ENCODE measurements at places on chromosomes 5 and 9.

DNA sequence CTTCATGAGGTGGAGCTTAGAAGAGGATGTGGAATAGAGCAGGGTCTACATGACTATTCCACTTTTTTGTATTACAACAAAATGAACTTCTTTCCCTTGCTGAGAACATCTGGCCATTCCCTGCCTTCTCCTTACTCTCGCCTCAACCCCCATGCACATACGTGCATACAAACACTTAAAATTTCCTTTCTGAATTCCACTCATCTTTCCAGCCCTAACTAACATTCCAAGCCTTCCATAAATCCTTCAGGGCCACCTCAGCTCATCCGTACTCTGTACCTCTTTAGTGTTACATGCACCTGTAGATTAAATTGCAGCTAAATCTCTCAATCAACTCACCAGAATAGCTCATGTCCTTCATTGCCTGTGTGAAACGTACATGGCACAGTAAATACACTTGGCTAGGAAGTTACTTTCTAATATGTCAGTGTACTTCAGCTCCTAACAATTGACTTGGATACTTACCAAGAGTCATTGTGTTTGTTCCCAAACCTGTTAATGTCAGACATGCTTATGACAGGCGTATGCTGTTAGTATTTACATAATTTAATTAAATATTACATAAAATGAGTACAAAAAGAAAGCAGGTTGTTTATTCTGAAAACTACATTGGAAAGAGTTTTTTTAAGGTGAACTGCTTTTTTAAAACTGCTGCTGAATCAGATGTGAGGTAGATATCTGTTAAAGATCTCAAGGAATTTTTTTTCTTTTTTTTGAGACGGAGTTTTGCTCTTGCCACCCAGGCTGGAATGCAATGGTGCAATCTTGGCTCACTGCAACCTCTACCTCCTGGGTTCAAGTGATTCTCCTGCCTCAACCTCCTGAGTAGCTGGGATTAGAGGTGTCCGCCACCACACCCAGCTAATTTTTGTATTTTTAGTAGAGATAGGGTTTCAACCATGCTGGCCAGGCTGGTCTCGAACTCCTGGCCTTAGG, 55.7 kb downstream of the GLIS3 start:
- DNase-seq = no peak

DNA sequence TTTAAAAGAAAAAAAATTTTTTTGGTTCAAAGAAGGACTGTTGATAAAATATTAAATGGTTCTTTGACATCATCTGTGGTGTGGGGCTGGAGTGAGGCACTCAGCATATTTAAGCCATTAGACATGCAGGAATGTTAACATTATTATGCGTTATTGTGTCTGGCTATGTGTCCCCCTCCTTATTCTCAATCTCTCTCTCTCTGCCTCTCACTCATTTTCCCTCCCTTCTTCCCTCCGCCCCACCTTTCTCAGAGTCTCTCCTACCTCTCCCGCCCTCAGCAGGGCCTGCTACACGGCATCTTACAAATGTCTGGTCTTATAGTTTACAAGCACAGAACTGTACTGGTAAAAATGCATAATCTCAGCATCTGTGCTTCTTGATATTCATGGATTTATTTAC, 287.8 kb upstream of the TMEM161B start:
- DNase-seq = no peak

GRCh38 chr5:11520241-11520930, 383.9 kb downstream of the CTNND2 start:
- no peak for DNase-seq

DNA sequence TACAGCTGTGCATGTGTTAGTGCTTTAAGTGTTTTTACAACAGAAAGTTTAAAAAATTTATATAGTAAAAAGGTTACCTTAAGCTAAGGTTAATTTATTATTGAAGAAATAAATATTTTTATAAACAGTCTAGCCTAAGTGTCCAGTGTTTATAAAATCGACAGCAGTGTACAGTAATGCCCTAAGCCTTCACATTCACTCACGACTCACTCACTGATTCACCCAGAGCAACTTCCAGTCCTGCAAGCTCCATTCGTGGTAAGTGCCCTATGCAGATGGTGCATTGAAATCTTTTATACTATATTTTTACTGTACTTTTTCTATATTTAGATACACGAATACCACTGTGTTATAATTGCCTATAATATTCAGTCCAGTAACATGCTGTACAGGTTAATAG, 159.1 kb downstream of the ROR2 start:
- DNase-seq = no peak

DNA sequence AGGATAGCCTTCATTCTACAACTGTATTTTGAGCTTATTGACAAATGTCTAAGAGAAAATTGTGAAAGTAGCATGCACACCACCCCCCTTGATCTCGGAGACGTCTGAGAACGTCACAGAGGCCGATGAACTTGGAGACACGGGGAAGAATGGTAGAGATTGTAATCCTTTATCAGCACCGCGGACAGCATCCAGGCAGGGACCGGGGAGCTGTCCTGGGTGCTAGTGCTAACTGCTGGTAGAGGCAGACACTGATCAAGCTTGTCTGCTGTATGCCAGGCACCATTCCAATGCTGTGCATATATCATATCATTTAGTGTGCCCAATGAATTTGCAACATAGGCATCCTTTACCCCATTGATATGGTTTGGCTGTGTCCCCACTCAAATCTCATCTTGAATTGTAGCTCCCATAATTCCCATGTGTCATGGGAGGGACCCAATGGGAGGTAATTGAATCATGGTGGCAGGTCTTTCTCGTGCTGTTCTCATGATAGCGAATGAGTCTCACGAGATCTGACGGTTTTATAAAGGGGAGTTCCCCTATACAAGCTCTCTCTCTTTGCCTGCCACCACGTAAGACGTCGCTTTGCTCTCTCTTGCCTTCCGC, 98.8 kb downstream of the LHX2 start:
- DNase-seq = no peak

- no peak for DNase-seq
Measured at GRCh38 chr5:112511920-112512319, 92.8 kb upstream of the EPB41L4A start.

DNA sequence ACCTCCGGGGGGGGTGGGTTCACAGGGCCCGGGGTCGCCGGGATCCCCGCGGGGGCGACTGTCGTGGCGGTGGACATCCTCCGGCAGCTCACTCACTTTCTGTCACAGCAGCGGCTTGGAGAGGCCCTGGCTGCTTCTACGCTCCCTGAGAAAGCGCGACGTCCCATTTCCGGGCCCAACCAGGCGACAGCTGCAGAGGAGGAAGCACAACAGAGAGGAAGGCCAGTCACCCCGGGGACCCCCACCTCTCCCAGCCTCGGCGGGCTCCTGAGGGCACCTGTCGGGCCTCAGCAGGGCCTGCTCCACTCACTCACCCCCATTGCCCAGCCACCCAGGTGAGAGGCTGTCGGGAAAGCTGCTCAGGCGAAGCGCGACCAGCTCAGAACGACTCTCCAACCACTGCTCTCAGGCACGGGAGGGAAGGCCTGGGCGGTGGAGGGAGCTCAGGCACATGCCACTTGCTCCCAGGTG, 14.4 kb downstream of the BRD3 start:
- DNase-seq = no peak

- no peak for DNase-seq
Measured at GRCh38 chr5:1593903-1594356, 70.2 kb upstream of the LPCAT1 start.

DNA sequence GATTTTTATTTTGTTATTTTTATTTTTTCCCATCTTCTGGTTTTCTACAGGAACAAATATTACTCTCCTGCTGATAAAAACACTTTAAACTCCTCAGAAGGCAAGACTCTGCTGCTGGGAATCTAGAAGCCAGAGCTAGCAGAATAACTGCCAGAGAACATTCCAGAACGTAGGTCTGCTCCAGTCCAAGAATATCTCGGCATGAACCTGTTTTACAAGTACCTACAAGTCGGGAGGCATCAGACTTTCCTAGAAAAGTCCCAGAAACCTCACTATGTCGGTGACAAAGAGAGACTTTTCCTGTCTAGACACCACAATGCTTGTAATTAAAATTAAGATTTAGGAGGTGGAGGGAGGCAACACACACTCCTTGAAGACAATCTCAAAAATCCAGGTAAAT, 41.4 kb downstream of the FABP6 start:
- DNase-seq = no peak

DNA sequence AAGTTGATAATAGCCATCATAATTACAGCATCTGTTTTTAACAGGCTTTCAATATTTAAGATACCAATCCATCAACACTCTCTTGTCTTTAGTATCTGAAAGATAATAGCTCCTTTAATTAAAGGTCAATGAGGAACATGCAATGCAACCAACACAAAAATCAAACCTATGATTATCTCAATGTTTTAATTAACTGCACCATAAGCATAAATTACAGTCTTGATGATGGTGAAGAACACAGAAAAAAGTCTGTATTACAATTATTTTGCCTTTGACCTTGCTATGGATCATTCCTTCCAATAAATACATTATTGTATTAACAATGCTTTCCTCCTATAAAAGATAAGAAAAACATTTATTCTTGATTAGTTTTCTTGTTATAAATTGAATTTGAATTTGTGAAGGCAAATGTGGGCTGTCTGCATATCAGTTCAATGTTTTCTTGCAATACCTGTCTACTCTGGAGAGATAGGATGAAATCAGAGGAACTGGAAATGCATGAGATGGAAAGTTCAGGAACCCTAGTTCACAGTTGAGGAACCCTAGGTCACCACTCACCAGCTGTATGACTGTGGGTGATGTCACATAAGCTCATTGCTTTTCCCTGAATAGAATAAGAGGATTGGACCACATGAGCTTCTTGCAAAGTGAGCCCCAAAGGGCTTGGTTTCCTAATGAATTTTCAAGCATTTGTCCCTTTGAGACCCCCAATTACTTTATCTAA, 58.5 kb upstream of the ANXA1 start:
- no peak for DNase-seq

DNA sequence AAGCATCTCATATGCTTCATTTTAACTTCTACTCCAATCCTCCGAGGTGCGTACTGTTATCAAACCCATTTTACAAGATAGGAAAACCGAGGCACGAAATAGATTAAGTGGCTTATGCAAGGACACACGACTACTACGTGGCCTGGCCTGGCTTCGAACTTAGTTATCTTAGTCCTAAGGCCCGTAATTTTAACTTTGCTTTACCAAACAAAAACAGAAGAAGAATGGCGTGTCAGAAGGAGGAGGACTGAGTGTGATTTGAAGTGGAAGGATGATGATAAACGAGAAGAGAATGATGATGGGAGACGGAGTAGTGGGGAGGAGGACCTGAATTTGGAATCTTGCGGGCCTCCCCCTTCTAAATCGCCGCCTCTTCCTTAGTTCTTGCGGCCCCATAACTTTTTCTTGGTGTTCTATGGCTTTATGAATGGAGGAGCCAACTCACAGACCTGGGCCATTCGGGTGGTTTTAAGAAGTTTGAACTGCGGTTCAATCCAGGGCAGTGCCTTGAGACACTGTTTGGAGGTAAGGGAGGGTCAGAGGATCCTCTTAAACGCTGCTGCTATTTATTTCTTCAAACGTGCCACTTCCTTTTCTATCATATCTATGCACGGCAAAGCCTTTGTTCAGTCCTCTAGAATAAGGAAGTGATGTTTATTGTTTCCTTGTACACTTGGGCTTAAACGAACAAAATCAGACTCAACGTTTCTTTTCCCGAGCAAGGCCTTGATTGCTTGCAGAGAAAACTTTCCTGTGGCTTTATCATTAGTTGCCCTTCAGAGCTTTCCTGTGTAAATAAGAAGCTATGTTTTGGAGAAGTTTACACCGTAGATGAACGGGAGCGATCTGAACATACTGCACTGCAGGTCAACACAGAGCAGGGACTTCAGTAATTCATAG, 795 bp downstream of the CNOT8 start:
- no peak for DNase-seq

DNA sequence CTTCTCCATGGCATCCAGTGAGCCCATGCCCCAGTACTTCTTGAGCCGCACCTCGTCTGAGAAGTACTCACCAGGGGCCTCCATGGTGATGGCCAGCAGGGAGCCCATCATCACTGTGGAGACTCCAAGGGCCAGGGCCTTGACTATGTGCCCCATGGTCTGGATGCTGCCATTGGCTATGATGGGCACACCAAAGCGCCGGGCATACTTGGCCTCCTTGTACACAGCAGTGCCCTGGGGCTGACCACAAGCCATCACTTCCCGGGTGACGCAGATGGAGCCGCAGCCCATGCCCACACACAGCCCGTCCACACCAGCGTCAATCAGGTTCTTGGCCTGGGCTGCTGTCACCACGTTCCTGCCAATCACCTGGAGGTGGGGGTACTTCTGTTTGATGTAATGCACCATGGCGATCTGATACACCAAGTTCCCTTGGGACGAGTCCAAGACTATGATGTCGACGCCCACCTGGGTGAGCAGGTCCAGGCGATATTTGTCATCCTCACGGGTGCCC, 7.0 kb upstream of the DCAF12 start:
- DNase-seq = no peak

DNA sequence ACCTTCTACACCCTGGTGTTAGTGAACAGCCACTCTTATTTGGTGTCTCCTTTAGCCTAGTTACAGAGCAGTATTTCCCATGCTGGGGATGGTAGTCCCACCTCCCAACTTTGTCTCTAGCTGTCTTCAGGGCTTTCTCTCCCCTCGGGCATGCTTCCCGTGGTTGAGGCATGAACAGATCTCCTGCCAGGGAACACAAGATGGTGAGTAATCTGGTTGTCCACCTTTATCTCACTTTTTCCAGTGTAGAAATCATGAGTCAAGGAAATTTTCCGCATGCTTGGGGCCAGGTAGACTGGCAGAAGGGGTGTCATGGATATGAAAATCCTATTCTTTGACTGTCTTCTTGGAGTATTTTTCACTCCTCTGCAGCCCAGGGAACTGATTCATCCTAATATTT, 532.9 kb downstream of the ANXA1 start:
- DNase-seq = no peak

GRCh38 chr9:101126556-101126955, 98.0 kb downstream of the PLPPR1 start:
- no peak for DNase-seq

DNA sequence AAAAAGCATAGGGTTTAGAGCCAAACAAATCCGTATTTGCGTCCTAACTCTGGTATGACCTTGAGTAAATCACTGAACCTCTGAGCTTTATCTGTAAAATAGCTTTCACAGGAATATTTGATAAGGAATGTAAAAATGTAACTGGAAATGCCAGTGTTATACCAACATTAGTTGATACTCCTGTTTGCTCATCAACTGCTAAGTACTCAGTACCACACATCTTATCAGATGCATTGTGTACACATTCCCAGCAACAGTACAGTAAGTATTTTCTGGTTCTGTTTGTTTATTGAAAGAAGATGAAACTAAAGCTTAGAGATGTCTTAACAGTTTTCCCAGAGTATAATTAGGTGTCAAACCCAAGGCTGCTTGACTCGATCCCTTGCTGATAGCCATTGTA, 21.5 kb downstream of the SNAPC3 start:
- no peak for DNase-seq

- no peak for DNase-seq
Measured at GRCh38 chr5:142056816-142057696, 44.2 kb upstream of the GNPDA1 start.

DNA sequence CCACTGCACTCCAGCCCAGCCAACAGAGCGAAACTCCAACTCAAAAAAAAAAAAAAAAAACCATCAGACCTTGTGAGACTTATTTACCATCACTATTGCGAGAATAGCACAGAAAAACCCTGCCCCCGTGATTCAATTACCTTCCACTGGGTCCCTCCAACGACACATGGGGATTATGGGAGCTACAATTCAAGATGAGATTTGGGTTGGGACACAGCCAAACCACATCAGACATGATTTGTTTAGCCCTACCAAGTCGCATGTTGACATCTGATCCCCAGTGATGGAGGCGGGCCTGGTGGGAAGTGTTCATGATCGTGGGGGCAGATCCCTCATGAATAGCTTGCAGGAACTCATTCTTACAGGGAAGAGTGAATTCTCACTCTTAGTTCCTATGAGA, 26.6 kb downstream of the MYO10 start:
- no peak for DNase-seq

GRCh38 chr5:16619136-16619535, 2.3 kb upstream of the RETREG1 start:
- no peak for DNase-seq
